ENCODE measurements at places on chromosomes 6 and 20.

DNA sequence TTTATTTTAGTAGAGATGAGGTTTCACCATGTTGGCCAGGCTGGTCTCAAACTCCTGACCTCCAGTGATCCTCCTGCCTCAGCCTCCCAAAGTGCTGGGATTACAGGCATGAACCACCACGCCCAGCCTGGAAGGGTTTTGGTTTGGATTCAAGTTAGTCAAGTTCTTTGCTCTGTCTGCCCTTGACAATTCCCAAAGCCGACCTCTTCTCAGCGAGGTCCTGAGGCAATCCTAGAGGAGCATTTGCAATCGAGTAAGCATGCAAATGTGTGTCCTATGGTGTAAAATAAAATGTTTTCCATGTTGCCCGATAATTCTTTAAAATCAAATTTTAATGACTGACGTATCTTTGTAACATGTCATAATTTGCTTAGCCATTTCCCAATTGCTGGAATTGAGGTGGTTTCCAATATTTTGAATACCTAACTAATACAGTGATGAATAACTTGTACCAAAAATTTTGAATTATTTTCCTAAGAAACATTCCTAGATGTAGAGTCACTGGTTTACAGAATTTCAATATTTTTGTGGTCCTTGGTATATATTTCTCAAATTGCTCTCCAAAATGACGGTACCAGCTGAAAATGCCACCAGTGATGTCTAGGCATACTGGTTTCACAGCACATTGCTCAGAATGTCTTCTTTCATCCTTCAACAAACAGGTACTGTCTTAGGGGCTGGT is 38.7 kb downstream of the GTF2H5 start:
- DNase-seq, result no peak

DNA sequence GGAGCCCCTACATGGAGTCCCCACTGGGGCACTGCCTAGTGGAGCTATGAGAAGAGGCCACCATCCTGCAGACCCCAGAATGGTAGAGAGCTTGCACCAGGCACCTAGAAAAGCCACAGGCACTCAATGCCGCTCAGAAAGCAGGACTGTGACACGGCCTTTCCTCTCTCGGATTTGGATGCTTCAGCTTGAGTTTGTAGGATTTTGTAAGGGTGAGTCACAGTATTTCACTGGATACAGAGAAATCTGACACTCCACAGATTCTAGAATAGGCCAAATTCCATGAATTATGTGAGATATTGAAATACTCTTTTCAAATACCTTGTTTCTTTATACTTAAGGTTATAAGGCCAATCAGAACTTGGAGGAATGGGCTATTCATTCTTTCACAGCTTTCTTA is 424.5 kb downstream of the HTR1B start:
- no peak for DNase-seq

DNA sequence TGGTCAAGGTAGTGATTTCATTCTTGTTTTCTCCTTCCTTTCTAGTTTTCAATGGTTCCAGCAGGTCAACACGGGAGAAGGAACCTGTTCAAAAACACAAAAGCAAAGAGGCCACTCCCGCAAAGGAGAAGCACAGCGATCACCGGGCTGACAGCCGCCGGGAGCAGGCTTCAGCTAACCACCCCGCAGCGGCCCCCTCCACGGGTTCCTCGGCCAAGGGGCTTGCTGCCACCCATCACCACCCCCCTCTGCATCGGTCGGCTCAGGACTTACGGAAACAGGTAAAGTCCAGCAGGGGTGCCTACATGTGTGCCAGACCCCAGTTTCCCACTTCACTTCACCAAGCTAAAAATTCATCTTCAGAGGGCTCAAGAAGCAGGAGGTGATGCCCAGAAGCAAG is 175.6 kb downstream of the DTNBP1 start:
- no peak for DNase-seq

- no peak for DNase-seq
Measured at GRCh38 chr20:48069596-48069995, 284.3 kb upstream of the SULF2 start.

DNA sequence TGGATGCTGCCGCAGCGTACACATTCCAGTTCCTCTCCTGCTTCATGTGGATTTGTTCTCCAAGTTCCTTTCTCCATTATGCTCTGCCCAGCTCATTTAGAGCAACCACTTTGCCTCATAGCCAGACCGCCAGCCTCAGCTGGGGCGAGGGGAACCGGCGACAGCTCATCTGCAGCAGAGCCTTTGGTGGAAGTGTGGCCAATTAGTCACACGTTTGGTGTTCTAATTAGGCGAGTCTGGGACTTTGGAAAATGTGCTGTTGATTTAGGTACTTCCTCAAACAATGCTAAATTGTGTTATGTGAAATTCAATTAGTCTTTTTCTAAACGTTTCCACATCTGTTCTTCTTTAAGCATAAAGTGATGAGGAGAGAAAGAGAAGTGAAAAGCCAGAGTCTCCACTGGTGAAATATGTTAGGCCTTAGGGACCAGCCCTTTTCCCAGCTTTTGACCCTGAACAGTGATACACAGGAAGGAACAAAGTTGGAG is 217.9 kb downstream of the TBX18 start:
- DNase-seq, result no peak

DNA sequence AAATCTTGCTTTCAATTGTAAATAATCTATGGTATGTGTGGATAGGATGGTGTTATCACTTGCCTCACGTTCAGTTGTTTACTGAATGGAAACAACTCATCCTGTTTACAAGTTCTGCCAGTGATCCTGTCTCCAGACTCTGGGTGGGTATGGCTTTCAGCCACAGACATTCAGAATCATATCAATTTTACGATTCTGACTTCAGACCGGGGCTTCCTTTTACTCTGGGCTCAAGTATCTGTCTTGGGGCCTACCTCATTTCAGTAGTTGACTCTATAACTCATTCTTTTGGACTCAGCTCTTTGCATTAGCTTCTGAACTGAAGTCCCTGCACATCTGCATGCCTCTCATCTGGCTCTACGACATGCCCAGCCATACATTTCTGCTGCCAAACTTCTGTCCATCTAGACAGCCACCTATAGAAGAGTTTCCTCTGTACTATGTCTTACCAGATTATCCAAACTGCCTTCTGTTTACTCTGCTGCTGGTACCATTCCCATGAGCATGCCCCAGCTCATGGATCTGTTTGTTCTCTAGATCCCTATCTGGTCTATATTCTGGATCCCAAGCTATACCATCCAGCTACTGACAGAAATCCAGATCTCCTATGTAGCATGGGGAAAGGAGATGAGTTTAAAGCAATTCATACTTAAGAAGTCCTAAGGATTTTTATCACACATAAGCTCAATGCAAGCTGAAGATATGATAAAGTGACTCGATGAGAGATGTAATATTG is 34.3 kb downstream of the FYN start:
- DNase-seq, result no peak

- no peak for DNase-seq
Measured at GRCh38 chr6:107756660-107757355, 67.3 kb downstream of the SCML4 start.

- no peak for DNase-seq
Measured at GRCh38 chr6:84428300-84428907, 201.0 kb upstream of the CEP162 start.

DNA sequence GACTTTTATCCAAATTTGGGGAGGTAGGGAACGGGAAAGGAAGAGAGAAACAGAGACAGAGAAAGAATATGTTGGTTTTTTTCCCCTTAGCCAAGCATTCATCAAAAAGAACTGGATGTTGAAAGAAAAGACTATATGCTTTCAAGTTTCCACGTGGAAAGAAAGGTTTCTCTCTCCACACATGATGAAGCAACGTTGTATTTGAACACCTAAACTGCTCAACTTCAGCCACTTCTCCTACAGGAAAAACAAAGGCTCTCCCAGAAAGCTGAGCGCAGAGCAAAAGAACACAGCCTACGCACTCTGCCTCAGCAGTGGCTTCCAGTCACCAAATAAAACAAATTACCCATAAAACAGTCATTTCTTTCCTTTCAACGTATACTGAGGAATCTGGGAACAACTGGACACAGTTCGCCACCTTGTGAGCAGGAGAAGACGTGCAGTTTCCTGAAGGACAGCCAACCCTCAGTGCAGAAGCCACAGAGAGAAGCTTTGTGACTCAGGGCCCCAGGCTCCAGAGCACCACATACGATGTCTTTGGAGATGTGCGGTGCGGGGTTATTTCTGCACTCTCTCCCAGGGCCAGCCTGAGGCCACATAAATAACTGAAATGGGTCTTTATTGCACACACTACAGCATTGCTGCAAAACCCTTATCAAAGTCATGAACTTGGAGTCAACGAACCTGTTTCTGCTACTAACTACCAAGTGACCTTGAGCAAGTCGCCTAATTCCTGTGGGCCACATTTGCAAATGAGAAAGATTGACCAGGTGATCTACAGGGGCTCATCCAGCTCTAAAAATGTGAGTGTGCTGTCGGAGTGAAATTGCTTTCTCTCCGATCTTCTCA is 10.1 kb downstream of the IL17F start:
- no peak for DNase-seq

DNA sequence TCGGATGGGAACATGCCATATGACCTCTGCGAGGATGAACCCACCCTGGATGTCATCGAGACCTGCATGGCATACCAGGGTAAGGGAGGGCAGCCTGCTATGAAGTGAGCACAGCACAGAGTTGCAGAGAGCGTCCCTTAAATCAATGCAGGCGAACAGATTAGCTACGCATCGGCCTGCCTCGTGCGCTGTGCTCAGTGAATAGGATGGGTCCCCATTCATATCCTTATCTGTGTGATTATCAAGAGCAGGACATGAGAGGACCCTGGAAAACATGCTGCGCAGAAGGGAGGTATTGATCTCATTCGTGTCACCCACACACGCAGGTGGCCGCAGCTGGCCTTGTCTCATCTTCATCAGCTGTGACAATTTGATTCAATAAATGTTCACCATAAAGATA is 25.6 kb upstream of the FAM83D start:
- DNase-seq, result peak; percentile 61

DNA sequence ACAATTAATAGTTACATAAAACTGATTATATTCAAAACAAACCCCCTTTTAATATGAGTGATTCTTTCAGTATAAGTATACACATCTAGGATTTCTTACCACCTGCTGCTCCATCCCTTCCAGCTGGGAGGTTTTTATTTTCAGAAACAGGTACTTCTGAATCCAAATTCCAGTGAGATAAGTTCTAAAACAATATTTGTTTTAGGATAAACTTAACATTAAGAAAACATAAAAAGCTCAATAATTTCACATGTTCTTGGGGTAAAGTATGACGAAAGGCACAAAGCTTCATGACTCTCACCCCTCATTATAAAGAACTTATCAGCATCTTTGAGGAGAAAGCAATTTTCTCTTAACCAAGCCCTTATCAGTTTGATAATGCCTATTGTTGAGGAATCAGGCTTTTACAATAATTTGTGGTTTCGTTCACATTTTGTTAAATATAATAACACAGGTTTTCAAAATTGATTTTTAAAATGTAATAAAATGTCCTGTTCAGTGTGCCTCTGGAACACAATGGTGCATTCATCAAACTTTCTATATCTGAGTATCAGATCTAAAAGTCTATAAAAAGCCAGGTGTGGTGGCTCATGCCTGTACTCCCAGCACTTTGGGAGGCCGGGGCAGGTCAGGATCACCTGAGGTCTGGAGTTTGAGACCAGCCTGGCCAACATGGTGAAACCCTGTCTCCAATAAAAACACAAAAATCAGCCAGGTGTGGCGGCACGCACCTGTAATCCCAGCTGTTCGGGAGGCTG is 4.3 kb downstream of the FAM217A start:
- DNase-seq, result no peak
